ENCODE measurements at places on chromosomes 2 and 18.

- peak; percentile 50 for DNase-seq
Measured at GRCh38 chr2:174337337-174338146, 2.8 kb downstream of the SP9 start.

DNA sequence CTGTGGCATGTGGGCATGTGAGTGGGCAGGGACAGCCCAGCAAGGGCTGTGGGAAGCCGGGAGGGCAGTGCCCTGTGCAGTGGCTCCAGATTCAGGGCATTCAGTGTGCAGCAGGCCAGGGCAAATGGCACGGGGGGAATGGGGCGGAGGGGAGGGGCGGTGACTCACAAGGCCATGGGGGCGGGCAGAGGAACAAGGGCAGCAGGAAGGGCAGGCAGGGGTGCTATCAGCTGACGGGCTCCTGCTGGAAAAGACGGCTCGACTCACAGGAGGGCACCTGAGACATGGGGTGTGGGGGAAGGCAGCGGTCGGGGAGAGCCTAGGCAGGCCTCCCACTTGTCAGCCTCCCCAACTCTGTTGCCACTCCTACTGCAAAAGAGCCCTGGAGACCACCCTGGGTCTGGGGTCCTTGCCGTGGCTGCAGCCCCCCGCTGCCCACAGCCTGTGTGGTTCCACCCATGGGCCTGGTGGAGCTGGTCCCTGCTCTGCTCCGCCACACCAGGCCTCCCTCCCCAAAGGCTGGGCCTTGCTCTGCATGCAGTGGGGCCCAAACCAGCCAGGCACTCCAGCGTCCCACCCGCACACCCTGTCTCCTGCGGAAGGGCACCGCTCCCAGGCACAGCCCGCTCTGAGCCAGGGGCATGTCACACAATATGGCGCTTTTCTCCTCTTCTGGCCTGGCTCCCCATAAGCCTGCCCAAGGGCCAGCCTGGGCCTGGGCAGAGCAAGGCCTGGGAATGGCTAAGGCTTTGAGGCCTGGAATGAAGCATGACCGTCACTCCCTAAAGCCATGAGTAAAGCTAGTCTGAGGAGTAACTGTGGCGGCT lies 25.9 kb downstream of the HS6ST1 start:
- DNase-seq, result no peak

- DNase-seq, result no peak
Measured at GRCh38 chr2:161344692-161345091, 36.5 kb downstream of the PSMD14 start.

GRCh38 chr2:38076710-38077430 lies 919 bp upstream of the CYP1B1 start:
- DNase-seq, result no peak

- DNase-seq, result no peak
Measured at GRCh38 chr18:47780011-47780725, 150.3 kb downstream of the SMAD2 start.

DNA sequence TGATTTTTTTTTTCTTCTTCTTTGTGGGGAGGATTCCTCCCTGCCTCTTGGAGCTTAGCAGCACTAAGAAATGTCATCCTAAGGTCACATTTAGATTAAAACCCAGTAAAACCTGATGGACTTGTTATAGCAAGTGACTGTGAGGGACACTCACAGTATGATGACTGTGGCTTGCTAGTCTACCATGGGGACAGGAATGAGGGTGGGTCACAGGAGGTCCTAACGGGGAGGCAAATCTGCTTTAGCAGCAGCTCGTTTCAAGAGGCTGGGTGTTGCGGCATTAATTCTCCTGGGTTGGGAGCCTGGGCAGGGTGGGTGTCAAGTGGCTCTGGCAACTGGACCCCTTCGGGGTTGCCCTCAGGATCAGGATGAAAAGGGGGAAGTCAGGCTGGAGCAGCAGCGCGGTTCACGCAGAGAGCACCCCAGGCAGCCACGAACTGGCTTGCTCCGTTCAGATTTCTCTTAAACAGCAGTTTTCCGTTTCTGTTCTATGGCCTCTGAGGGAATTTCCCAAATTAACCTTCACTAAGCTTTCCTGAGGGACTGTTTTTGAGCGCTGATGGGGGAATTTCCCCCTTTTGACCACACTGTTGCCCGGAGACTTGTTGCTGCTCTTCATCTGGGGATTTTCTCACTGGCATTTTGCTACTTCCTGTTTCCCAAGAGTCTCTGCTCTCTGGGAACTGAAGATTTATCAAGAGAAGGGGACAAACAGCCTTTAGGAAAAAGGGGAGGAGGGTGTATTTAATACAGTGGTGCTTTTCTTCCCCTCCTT lies 59.8 kb upstream of the PELI1 start:
- peak; percentile 87 for DNase-seq

- DNase-seq, result no peak
Measured at GRCh38 chr2:79530443-79530842, 17.6 kb downstream of the CTNNA2 start.

GRCh38 chr2:241096979-241097378 lies 5.1 kb downstream of the MTERF4 start:
- no peak for DNase-seq

DNA sequence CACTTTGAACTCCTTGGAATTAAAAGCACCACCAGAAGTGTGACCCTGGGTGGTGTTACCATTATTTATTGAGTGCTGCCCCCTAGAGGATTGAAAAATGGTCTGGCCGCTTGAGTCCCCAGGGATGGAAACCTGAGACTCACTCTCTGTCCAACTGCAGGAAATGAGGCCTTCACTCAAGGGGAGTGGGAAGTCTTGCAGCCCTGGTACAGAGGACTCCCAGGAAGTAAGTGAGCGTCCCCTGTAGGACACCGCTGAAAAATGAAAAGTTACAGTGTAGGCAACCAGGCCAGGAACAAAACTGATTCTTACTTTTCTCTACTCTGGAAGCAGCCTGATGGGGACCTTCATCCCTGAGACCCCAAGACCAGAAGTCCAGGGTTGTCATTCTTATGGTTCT lies 2.2 kb upstream of the NRP2 start:
- DNase-seq, result peak; percentile 54

GRCh38 chr2:114061566-114062098 lies 171.7 kb downstream of the ACTR3 start:
- no peak for DNase-seq

GRCh38 chr2:74107071-74107470 lies 40.6 kb downstream of the BOLA3 start:
- DNase-seq, result no peak

GRCh38 chr2:4930704-4931103 lies 761.5 kb upstream of the SOX11 start:
- DNase-seq, result no peak

GRCh38 chr2:2731101-2731815 lies 400.2 kb upstream of the MYT1L start:
- no peak for DNase-seq

GRCh38 chr2:28231110-28231631 lies 161.5 kb upstream of the FOSL2 start:
- DNase-seq, result no peak

DNA sequence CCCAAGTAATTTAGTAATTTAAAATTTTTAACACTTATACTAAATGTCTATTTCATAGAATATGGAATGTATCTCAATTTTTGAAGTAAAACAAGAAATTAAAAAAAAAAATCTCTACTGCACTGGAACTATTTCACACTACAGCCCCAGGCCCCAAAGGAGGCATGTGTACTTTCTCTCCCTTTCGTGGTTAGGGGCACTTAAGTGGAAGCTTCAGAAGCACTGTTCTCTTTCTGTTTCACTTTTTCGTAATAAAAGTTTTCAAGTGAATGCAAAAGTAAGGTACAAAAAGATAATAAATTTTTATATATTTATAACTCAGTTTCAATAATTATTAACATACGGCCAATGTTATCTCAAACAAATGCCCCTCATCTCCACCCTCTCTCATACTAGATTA lies 123.8 kb upstream of the STON1 start:
- no peak for DNase-seq

GRCh38 chr18:22523481-22523880 lies 105.8 kb upstream of the CTAGE1 start:
- DNase-seq, result no peak

DNA sequence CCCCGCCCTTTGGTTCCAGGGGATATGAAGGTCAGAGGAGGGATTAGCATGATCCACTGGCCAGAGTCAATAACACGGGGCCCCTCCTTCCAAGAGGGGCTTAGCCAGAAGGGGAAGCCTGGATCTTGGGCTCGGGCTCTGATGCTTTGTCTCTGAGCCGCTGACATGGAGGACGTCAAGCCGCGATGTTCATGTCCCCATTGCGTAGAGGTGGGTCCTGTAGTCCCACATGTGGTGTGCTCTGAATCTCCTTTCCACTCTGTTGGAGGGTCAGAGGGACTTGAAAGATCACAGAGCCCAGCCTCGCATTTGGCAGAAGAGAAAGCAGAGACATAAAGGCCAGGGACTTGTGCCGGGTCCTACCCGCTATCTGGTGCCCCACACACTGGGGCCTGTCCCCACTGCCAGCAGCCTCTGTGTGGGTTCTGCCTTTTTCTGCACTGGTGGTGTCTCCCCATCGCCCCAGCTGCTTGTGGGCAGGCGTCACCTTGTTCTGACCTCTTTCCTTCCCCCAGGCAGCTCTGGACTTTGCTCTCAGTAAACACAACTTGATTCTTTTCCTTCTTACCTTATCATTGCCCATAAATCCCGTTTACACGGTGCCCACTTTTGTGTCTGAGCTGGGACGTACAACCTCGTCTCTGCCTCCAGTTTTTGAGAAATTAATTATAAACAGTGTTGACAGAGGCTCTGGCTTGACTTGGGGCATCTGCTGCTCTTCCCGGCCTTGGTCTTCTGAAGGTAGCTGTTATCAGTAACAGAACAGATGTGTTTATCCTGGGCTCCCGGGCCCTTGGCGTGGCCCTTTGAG lies 48.8 kb downstream of the SH3BP4 start:
- DNase-seq, result no peak

GRCh38 chr2:5036256-5036655 lies 655.9 kb upstream of the SOX11 start:
- DNase-seq, result no peak

GRCh38 chr2:224847961-224848850 lies 132.0 kb upstream of the CCDC195 start:
- DNase-seq, result no peak

GRCh38 chr2:138744713-138745112 lies 35.5 kb downstream of the NXPH2 start:
- DNase-seq, result no peak

DNA sequence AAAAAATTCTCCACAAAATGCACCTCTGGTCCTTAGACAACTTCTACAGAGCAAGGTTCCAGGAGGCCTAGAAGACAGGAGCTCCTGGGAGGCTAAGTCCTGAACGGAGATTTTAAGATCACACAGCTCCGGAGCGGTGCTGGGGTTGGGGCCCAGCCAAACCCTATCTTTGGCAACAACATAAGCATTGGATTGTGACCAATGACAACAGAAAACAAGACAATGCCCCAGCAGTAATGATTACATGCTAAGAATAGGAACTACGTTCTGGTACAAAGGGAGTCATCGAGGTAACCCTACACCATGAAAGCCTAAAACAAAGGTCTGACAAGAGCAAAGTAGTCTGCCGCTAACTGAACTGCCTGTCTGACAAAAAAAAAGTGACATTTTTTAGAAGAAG lies 171.2 kb downstream of the CMPK2 start:
- no peak for DNase-seq

DNA sequence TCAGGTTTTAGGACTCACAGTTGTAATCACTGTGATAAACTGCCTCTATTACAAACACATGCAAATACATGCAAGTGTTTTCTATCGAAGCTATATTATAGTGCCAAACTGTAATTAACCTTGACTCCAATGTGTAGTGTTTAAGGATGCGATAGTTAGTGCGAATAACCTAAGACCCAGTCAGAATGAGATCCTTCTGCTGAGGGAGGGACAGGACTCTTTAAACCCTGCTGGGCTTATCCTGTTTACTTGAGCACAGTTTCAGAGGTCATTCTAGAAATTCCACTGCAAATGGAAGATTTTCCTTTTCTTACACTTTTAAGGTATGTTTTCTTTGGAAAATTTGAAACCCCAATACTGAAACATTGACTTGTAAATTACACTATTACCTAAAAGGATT lies 68.2 kb downstream of the CALCRL start:
- DNase-seq, result no peak

DNA sequence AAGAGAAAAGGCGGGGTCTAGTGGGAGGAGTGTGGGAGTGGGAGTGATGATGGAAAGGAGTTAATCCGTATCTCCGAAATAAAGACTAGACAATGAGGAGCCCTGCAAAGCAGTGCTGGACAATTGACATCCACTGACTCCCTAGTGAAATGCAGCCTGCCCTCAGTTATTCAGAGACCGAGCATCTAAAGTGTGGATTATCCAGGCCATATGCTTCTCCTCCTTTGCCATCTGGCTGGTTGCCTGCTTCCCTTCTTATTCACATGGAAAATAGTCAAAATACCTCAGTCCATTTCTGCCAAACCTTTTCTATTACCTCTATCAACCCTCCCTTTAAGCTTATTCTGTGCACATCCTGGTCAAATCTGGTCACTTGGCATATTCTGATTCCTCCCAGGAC lies 288.8 kb upstream of the SIX3 start:
- no peak for DNase-seq

DNA sequence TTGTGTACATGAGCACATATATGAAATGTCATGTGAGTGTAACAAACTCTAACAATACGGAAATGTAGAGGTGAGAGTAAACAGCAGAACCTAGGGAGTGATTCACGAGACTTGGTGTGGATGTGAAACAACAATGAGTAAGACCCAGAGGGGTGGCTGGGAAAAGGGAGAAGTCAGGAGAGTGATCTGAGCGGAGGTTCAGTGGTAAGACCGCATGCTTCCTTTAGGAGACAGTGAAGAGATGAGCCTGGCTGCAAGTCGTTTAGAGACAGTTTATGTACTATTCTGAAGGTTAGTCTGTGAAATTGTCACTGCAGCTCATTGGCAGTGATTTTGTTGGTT lies 150.6 kb downstream of the PRPF40A start:
- DNase-seq, result no peak

GRCh38 chr18:54777118-54777791 lies 51.0 kb upstream of the RAB27B start:
- no peak for DNase-seq
